Bronchial smooth muscle cell (primary cell): ENCODE measurements at places on chromosomes 16 and 17. TPM values are rescaled to one million over a fixed set of nuclear protein-coding genes. Genes with fewer than 3 reads are reported as not detected.

Gene DYNLRB2
- total RNA-seq, result 0.32 TPM in 1 of 2 replicates, not detected in the other

Gene TBC1D3C
- total RNA-seq, result 1.5 TPM in 1 of 2 replicates, not detected in the other

Gene CNTROB
- total RNA-seq, result 17.0 and 21.2 TPM in 2 replicates

Gene NAGS
- 2.2 and 3.5 TPM in 2 replicates for total RNA-seq

Gene TAT
- not detected in 2 replicates for total RNA-seq

Gene PRPSAP2
- 35.9 and 57.3 TPM in 2 replicates for total RNA-seq

Gene ODAD4
- total RNA-seq, result 0.26 and 1.1 TPM in 2 replicates

Gene GRAPL
- 0.16 TPM in 1 of 2 replicates, not detected in the other for total RNA-seq

Gene SLC5A11
- total RNA-seq, result not detected in 2 replicates

Gene RBFOX1
- total RNA-seq, result not detected in 2 replicates

Gene CACNG5
- not detected in 2 replicates for total RNA-seq

Gene VTN
- total RNA-seq, result 0.09 TPM in 1 of 2 replicates, not detected in the other

Gene HSD17B1
- 1.5 and 5.7 TPM in 2 replicates for total RNA-seq

Gene SLC5A10
- total RNA-seq, result not detected in 2 replicates

Gene CD300C
- total RNA-seq, result not detected in 2 replicates

Gene ADAD2
- not detected in 2 replicates for total RNA-seq

Gene DPEP1
- total RNA-seq, result under 0.01 and 0.26 TPM in 2 replicates

Gene ACBD4
- 5.8 and 7.4 TPM in 2 replicates for total RNA-seq
